ENCODE measurements at places on chromosomes 12 and 14.

- DNase-seq, result no peak
Measured at GRCh38 chr14:55332654-55333570, 61.7 kb downstream of the FBXO34 start.

- no peak for DNase-seq
Measured at GRCh38 chr12:116267948-116268347, 9.5 kb downstream of the MED13L start.

DNA sequence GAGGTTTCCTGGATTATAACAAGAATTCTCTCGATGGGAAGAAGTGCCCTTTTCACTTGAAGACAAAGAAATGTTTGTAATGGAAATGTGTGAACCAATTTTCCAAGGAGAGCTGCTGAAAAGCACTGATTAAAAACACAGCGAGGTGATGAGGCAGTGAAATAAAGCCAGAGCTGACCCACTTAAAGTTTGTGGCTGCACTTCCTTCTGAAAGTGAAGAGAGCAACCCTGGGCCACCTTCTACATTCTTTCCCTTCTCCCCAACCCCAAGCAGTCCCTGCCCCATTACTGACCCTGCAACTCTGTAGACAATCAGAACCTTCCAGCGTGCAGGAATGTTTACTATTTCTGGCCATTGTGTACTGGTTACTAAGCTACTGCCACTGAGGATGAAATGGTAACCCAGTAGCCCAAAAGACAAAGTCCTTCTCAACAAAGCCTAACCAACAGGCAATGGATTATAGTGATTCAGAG, 173.9 kb downstream of the TTC7B start:
- no peak for DNase-seq

- no peak for DNase-seq
Measured at GRCh38 chr14:96858643-96859042, 61.5 kb downstream of the VRK1 start.
